ENCODE measurements at places on chromosomes 2 and 18. TPM values are rescaled to one million over a fixed set of nuclear protein-coding genes. Genes with fewer than 3 reads are reported as not detected.
A peak's percentile ranks its signal among the peaks of the same experiment; 100 is the strongest.

DNA sequence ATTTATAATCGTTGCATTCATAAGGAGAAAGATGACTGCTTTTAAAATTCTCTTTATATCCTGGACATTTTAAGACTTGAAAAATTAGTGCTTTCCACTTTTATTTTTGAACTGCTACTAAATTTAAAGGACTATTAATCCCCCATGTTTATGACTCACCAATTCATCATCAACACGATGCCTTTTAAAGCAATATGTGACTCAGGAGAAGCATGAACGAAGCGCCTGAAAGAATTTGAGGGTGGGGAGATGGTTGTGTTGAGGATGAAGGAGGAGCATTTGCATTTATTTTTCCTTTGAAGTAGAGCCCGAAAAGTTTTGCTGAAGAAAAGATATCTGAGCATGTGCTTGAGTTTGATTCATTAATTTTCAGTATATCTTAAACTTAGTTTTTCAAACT lies 192.2 kb upstream of the LRRTM1 start:
- H3K27me3 ChIP-seq: no peaks in the 10 kb centered on the region
- no peak overlapping the region for H3K4me3 ChIP-seq
- no peaks in the 10 kb centered on the region for H3K4me1 ChIP-seq
- no peak for DNase-seq
- H3K36me3 ChIP-seq: no peaks in the 10 kb centered on the region
- no peak overlapping the region for H3K27ac ChIP-seq

The CAPN14 gene
- 124 TPM for total RNA-seq

- H3K27ac ChIP-seq: peak overlapping the region; percentile 87
- no peaks in the 10 kb centered on the region for H3K27me3 ChIP-seq
- H3K4me1 ChIP-seq: peaks cover 41% of the 10 kb centered on the region
These were observed 74.0 kb upstream of the DSG1 start for GRCh38 chr18:31243740-31244512.

- H3K4me3 ChIP-seq: no peak overlapping the region
- H3K27ac ChIP-seq: no peak overlapping the region
- no peak for DNase-seq
- no peaks in the 10 kb centered on the region for H3K36me3 ChIP-seq
- H3K4me1 ChIP-seq: peaks cover 8% of the 10 kb centered on the region
These were observed 114.9 kb upstream of the NT5C1B start for GRCh38 chr2:18704276-18704675.

DNA sequence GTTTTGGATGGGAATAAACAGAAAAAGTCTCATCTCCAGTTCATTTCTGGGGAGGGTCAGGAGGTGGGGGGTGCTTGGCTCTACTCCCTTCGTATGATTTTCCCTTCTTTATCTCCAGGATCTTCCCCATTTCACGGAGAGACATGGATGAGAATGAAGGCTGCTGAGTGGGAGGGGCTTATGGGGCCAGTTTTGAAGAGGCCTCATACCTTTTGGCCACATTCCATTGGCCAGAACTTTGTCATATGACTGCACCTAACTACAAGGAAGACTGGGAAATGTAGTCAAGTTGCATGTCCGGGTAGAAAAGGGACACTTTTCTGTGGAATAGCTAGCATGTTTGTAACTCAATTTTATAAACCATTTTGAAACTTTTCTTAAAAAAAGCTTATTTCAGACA lies 117.6 kb downstream of the NEDD4L start:
- H3K4me3 ChIP-seq: no peak overlapping the region
- DNase-seq: no peak
- no peaks in the 10 kb centered on the region for H3K27me3 ChIP-seq
- H3K36me3 ChIP-seq: no peaks in the 10 kb centered on the region
- H3K27ac ChIP-seq: no peak overlapping the region

The UGT1A5 gene
- 5.2 TPM for total RNA-seq

- H3K27me3 ChIP-seq: peaks cover 23% of the 10 kb centered on the region
- H3K27ac ChIP-seq: no peak overlapping the region
- DNase-seq: no peak
- no peak overlapping the region for H3K4me3 ChIP-seq
- no peaks in the 10 kb centered on the region for H3K36me3 ChIP-seq
These were observed 38.9 kb upstream of the ATP6V1B1 start for GRCh38 chr2:70896765-70897202.

The CYB5A gene
- total RNA-seq: 95.4 TPM

Data from esophagus squamous epithelium (tissue), 5 donors.